ENCODE measurements at places on chromosomes 1 and 21. TPM values are rescaled to one million over a fixed set of nuclear protein-coding genes. Genes with fewer than 3 reads are reported as not detected.
A peak's percentile ranks its signal among the peaks of the same experiment; 100 is the strongest.

The LENEP gene
- not detected for total RNA-seq

- H3K4me1 ChIP-seq: peaks cover 6% of the 10 kb centered on the region
- H3K4me3 ChIP-seq: no peak overlapping the region
- H3K27me3 ChIP-seq: no peaks in the 10 kb centered on the region
- H3K27ac ChIP-seq: no peak overlapping the region
- no peak for DNase-seq
Observed at GRCh38 chr1:236204039-236204438, 61.7 kb downstream of the GPR137B start.

The TTC39A gene
- 33.7 TPM for total RNA-seq

GRCh38 chr1:110471131-110471530, 20.2 kb downstream of the PROK1 start:
- no peaks in the 10 kb centered on the region for H3K27me3 ChIP-seq

- H3K27me3 ChIP-seq: no peaks in the 10 kb centered on the region
- H3K4me1 ChIP-seq: no peaks in the 10 kb centered on the region
- no peak overlapping the region for H3K27ac ChIP-seq
- DNase-seq: no peak
- H3K36me3 ChIP-seq: no peaks in the 10 kb centered on the region
- no peak overlapping the region for H3K4me3 ChIP-seq
Observed at GRCh38 chr21:29376556-29376955, 77.8 kb downstream of the BACH1 start.

- H3K36me3 ChIP-seq: no peaks in the 10 kb centered on the region
- no peaks in the 10 kb centered on the region for H3K27me3 ChIP-seq
- no peak overlapping the region for H3K27ac ChIP-seq
- H3K4me1 ChIP-seq: peaks cover 12% of the 10 kb centered on the region
- no peak overlapping the region for H3K4me3 ChIP-seq
Observed at GRCh38 chr1:165525708-165526107, 18.1 kb upstream of the LRRC52 start.

The LYSMD1 gene
- 16.1 TPM for total RNA-seq

- DNase-seq: no peak
- H3K4me1 ChIP-seq: no peaks in the 10 kb centered on the region
- no peaks in the 10 kb centered on the region for H3K36me3 ChIP-seq
- H3K4me3 ChIP-seq: no peak within 1 kb of the TSS
- no peak within 1 kb of the TSS for H3K27ac ChIP-seq
Observed at GRCh38 chr1:50108497-50109059, at the start of gene ELAVL4. TSS of gene ELAVL4 (plus strand) at chr1:50108920. CDS start at chr1:50109190, 270 bp downstream.

The PGLYRP3 gene
- total RNA-seq: not detected

- peaks cover 5% of the 10 kb centered on the region for H3K4me1 ChIP-seq
- peak overlapping the region; percentile 65 for H3K27ac ChIP-seq
- H3K4me3 ChIP-seq: peak overlapping the region; percentile 44
- H3K36me3 ChIP-seq: no peaks in the 10 kb centered on the region
- H3K27me3 ChIP-seq: no peaks in the 10 kb centered on the region
Observed at GRCh38 chr1:85061711-85062424, 13.6 kb upstream of the MCOLN3 start.

The ACTRT2 gene
- total RNA-seq: not detected

GRCh38 chr1:7383671-7384520, 387.2 kb upstream of the VAMP3 start:
- H3K4me1 ChIP-seq: peaks cover 26% of the 10 kb centered on the region
- no peaks in the 10 kb centered on the region for H3K36me3 ChIP-seq
- no peaks in the 10 kb centered on the region for H3K27me3 ChIP-seq
- no peak overlapping the region for H3K4me3 ChIP-seq

- H3K27me3 ChIP-seq: no peaks in the 10 kb centered on the region
- DNase-seq: no peak
- no peak overlapping the region for H3K27ac ChIP-seq
Observed at GRCh38 chr1:213657879-213658278, 329.9 kb upstream of the PROX1 start.

The RPE65 gene
- total RNA-seq: 0.15 TPM

DNA sequence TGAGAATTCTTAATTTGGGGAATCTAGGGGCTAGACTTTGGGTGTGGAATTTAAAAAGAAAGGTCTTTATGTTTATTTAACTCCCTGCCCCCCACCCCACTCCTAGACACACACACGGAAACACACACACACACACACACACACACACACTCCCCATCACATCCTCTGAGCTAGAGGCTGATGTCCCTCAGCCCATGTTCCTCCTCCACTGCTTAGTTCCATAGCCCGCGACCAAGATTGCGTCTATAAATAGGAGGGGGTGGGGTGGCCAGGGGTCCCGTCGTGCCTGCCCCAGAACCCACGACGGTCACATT, 655 bp upstream of the KIRREL1 start:
- no peaks in the 10 kb centered on the region for H3K27me3 ChIP-seq
- peak overlapping the region; percentile 88 for H3K4me3 ChIP-seq
- H3K4me1 ChIP-seq: peaks cover 38% of the 10 kb centered on the region
- H3K27ac ChIP-seq: peak overlapping the region; percentile 87

GRCh38 chr1:4269330-4269729, 369.3 kb upstream of the C1orf174 start:
- no peaks in the 10 kb centered on the region for H3K4me1 ChIP-seq
- no peak overlapping the region for H3K27ac ChIP-seq
- H3K4me3 ChIP-seq: no peak overlapping the region

The ACTL8 gene
- not detected for total RNA-seq

The INKA2 gene
- total RNA-seq: 17.3 TPM

DNA sequence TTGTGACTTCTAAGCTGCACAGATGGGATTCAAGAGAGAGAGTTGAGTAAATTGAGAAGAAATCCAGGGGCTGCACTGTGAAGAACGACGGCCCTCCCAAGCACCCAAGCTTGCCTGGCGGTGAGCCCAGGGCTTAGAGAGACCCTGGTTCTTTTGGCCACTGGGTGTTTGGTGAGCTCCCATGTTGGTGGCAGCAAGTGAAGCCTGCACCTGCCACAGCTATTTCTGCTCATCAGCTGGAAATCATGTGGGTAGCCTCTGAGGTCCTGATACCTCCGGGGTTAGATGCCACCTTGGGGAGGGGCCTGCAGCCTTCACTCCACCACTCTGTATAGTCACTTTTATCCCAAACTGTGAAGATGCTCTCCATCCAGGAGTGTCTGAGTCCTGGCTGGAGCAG, 6.2 kb upstream of the BTG2 start:
- H3K27ac ChIP-seq: no peak overlapping the region
- H3K4me1 ChIP-seq: peaks cover under 1% of the 10 kb centered on the region
- H3K4me3 ChIP-seq: no peak overlapping the region
- no peak for DNase-seq
- no peaks in the 10 kb centered on the region for H3K36me3 ChIP-seq

The GJA9 gene
- total RNA-seq: not detected

GRCh38 chr1:41103766-41104165, 82.2 kb upstream of the SLFNL1 start:
- no peak overlapping the region for H3K27ac ChIP-seq
- H3K4me3 ChIP-seq: no peak overlapping the region
- no peaks in the 10 kb centered on the region for H3K36me3 ChIP-seq
- H3K4me1 ChIP-seq: peaks cover 53% of the 10 kb centered on the region

The ITPKB gene
- total RNA-seq: 10.8 TPM

DNA sequence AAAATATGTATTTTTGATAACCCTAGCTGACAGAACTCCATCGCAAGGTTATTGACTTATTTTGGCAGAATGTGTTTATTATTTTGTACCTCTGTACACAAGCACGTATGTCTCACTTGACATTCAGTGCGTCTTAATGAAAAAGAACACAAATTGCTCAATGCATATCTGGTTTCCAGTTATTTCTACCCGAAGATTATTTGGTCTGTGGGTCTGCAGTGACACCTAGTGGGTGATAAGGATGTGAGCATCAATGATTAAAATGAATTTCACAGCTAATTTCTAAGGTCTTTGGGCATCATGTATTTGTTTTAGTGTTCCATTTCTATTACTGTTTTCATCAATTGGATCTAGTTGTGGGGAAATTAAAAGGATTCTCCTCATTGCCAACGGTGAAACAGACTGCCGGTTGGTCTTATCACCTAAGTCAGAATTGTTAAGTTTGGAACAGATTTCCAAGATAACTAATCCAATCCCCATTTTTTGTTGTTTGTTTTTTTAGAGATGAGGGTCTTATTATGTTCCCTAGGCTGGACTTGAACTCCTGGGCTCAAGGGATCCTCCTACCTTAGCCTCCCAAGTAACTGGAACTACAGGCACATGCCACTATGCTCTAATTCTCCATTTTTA, 13.9 kb downstream of the DDX20 start:
- DNase-seq: no peak
- H3K4me1 ChIP-seq: no peaks in the 10 kb centered on the region
- no peak overlapping the region for H3K4me3 ChIP-seq
- H3K36me3 ChIP-seq: peaks cover 29% of the 10 kb centered on the region
- no peak overlapping the region for H3K27ac ChIP-seq

The SMPDL3B gene
- 6.7 TPM for total RNA-seq

DNA sequence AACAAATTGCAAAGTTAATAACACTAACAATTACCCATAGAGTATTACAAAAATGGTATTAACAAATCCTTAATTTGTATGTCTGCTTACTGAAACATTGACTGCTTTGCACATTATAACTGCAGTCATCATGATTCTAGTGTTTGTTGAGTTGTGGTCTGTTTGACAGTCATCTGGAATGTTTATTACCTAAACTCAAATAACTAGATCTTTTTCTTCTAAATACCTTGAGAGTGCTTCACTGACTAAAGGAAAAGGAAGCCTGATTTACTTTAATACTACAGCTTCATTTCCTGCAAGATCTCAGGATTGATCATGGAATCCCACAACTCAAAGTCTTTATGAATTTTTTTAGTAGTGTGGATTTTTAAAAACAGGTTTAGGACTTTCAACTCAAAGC, 70.0 kb downstream of the HMCN1 start:
- H3K27me3 ChIP-seq: no peaks in the 10 kb centered on the region
- H3K4me3 ChIP-seq: no peak overlapping the region
- no peaks in the 10 kb centered on the region for H3K4me1 ChIP-seq
- no peak for DNase-seq

- no peaks in the 10 kb centered on the region for H3K4me1 ChIP-seq
- H3K36me3 ChIP-seq: no peaks in the 10 kb centered on the region
- H3K27ac ChIP-seq: no peak within 1 kb of the TSS
- peak within 1 kb of the TSS; percentile 9 for H3K4me3 ChIP-seq
Observed at GRCh38 chr1:54800899-54801759, at the start of gene TTC22. TSS of gene TTC22 (minus strand) at chr1:54801323. CDS start at chr1:54801163, 160 bp downstream.

- no peak for DNase-seq
- peak overlapping the region; percentile 100 for H3K27ac ChIP-seq
- no peaks in the 10 kb centered on the region for H3K36me3 ChIP-seq
- H3K4me3 ChIP-seq: peak overlapping the region; percentile 35
Observed at GRCh38 chr1:156504438-156504813, 3.9 kb upstream of the MEF2D start.

GRCh38 chr1:21572735-21573277, 63.6 kb downstream of the ALPL start:
- H3K36me3 ChIP-seq: no peaks in the 10 kb centered on the region
- no peaks in the 10 kb centered on the region for H3K27me3 ChIP-seq
- H3K4me1 ChIP-seq: no peaks in the 10 kb centered on the region
- H3K27ac ChIP-seq: no peak overlapping the region
- no peak overlapping the region for H3K4me3 ChIP-seq
- DNase-seq: no peak

The RGS7 gene
- not detected for total RNA-seq

The OR2T29 gene
- not detected for total RNA-seq

DNA sequence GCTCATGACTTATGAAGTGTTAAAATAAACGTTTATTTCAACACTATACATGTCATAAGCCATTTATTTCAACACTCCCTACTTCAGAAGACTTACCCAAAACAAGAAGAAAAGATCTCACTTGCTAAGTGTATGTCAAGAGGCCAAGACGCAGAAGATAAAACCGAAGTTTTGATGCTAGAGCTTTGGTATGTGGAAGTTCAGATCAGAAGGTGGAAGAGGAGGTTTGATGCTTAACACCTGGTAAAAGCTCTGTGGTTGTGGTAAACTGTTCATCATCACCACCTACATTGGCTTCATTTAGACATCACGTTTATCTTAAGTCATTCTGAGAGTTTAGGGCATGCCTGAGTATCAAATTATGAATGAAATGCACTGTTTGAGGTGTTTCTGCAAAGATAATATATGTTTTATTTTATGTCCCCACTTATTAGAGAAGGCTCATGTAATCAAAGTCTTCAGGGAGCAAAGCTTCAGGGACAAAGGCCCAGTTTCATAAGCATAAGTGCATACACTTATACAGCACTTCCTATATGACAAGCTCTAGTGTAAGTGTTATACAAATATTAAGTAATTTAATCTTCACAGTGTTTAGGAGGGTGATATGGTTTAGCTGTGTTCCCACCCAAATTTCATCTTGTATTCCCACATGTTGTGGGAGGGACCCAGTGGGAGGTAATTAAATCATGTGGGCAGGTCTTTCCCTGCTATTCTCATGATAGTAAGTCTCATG, 533.3 kb downstream of the PTBP2 start:
- no peak for DNase-seq
- H3K27me3 ChIP-seq: no peaks in the 10 kb centered on the region
- H3K36me3 ChIP-seq: no peaks in the 10 kb centered on the region
- H3K27ac ChIP-seq: no peak overlapping the region

The LEPR gene
- total RNA-seq: 25.2 TPM

- DNase-seq: no peak
- no peak overlapping the region for H3K27ac ChIP-seq
- no peaks in the 10 kb centered on the region for H3K27me3 ChIP-seq
- no peak overlapping the region for H3K4me3 ChIP-seq
Observed at GRCh38 chr1:94678202-94678848, 136.8 kb upstream of the F3 start.

GRCh38 chr1:31771891-31772668, 7.9 kb upstream of the ADGRB2 start:
- peaks cover 10% of the 10 kb centered on the region for H3K27me3 ChIP-seq
- H3K4me3 ChIP-seq: no peak overlapping the region
- peaks cover 27% of the 10 kb centered on the region for H3K4me1 ChIP-seq
- no peak for DNase-seq
- H3K36me3 ChIP-seq: no peaks in the 10 kb centered on the region
- H3K27ac ChIP-seq: no peak overlapping the region

The DUSP23 gene
- total RNA-seq: 58.8 TPM

The DENND2C gene
- total RNA-seq: 1.2 TPM

The RPTN gene
- total RNA-seq: not detected

The ARTN gene
- 0.75 TPM for total RNA-seq

- DNase-seq: no peak
- H3K4me3 ChIP-seq: no peak overlapping the region
- no peaks in the 10 kb centered on the region for H3K4me1 ChIP-seq
- H3K36me3 ChIP-seq: no peaks in the 10 kb centered on the region
- H3K27me3 ChIP-seq: no peaks in the 10 kb centered on the region
- no peak overlapping the region for H3K27ac ChIP-seq
Observed at GRCh38 chr1:59089922-59090457, 206.9 kb upstream of the FGGY start.

- H3K27ac ChIP-seq: no peak overlapping the region
- H3K4me1 ChIP-seq: no peaks in the 10 kb centered on the region
- DNase-seq: no peak
- no peak overlapping the region for H3K4me3 ChIP-seq
Observed at GRCh38 chr1:86231076-86231475, 74.5 kb upstream of the COL24A1 start.

The CHIA gene
- not detected for total RNA-seq

- no peak overlapping the region for H3K4me3 ChIP-seq
- no peaks in the 10 kb centered on the region for H3K4me1 ChIP-seq
- DNase-seq: no peak
- peaks cover 35% of the 10 kb centered on the region for H3K36me3 ChIP-seq
- H3K27me3 ChIP-seq: no peaks in the 10 kb centered on the region
Observed at GRCh38 chr1:180934563-180934962, 21.9 kb downstream of the KIAA1614 start.

GRCh38 chr1:154970631-154971340, at the start of gene SHC1:
TSS of gene SHC1 (minus strand) at chr1:154970747. CDS start at chr1:154970526, 221 bp downstream.
- peak; percentile 97 for DNase-seq
- peaks cover 67% of the 10 kb centered on the region for H3K4me1 ChIP-seq
- peak within 1 kb of the TSS; percentile 99 for H3K27ac ChIP-seq
- peaks cover 28% of the 10 kb centered on the region for H3K36me3 ChIP-seq

The STPG1 gene
- 2.0 TPM for total RNA-seq

The IRF6 gene
- 30.4 TPM for total RNA-seq

The FAM177B gene
- total RNA-seq: not detected

The SLC25A33 gene
- total RNA-seq: 10.9 TPM
